ENCODE measurements at places on chromosomes 5 and 9.

- DNase-seq, result no peak
Measured at GRCh38 chr9:1154739-1155138, 104.6 kb downstream of the DMRT2 start.

DNA sequence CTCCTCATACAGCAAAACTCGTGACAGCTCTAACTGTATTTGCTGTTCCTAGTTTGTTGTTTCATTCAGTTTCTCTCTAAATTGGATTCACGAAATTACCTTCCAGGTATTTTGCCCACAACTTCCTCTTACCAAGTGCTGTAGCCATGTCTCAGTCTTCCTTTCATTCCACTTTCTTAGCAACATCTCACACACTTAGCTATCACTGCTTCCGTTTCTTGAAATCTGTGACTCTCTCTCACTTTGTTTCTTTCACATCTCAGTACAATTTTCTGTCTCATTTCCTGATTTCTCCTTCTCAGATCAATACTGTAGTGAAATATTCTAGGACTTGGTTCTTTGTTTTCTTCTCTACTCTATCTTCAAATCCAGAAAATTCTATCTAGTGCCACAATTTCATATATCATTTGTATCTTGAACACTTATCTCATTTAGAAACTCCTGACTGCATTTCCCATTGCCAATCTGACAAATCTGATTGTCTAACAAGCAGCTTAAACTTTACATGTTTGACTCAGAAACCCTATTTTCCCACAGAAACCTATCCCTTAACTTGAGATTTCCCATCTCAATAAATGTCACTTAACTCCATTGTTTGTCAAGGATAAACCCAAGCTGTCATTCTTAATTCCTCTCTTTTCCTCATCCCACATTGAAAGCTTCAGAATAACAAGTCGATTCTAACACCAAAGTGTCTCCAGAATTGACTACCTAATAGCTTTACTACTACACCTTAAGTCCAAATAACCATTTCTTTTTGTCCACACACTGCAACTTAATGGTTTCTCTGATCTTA lies 303.1 kb downstream of the CDH12 start:
- DNase-seq, result no peak

DNA sequence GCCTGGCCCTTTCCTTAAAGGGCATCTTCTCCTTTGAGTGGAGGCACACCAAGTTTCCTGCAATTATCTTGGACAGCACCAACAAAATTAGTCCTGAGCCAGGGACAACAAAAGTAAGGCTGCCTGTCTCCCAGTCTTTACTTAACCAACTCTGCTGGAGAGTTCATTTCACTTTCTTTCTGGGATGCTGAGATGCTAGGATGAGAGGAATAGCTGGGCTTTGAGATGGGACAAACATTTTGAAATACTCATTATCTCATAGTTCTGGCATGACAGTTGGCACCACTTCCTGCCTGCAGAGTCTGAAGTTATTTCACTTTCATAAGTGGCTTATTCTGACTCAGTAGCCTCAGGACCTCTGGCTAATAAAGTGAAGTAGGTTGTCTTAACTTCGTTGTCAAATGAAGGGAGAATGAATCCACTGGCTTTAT lies 157.0 kb downstream of the C9orf152 start:
- peak; percentile 5 for DNase-seq

- DNase-seq, result no peak
Measured at GRCh38 chr5:94893412-94894135, 275.1 kb downstream of the SLF1 start.

DNA sequence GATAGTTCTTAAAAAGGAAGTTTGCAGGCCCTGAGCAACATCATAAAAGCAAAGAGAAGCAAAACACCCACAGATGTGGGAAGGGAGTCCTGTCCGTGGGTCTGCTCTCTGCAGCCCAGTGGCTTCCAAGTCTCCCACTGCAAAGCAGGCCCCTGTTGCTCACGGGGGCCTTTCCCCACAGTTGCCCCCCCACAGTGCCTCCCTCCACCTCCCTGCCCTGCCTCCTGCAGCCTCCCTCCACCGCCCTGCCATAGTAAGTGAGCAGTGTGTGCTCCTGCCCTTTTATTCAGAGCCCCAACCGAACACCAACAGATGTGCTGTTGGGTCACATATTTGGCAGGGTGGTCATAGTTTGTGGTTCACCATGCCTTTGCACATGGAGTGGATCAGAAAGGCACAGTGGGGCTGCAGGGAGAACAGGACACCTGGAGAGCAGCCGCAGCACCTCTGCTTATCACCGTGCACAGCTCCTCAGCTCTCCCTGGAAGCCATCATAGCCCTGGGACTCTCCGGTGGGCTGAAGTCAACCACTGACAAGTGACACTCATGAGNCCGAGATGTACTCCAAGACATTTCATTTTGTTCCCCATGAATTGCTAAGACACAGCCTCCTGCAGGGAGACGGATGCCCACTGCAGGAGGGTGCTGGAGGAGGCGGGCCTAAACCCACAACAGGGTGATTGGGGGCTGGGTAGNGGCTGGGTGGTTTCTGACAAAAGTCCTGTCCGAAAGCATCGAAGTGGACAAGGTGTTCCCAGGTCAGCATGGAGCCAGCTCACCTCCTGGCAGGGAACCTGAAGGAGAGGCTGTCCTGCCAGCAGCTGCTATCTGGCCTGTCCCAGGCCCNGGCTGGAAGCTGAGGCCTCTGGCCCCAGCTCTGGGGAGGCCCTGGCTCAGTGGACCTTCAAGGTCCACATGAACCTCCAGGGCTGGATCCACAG lies 278.9 kb downstream of the GADD45G start:
- DNase-seq, result no peak

DNA sequence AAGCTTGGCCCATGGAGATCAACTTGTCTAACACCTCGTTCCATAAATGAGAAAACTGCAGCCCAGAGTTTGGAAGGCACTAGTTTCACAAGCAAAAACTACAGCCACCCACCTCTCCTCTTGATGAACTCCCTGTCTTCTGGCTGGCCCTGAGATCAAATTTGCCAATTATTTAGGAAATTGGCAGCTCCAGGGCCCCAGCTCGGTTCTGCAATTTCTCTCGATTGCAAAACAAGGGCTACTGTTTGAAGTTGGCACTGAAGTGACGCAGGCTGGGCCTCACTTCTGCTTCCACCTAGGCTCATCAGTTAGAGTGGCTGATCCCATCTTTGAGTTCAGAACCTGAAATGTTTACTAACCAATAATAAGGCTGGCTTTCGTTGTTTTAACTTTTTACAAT lies 3.7 kb upstream of the GPX3 start:
- DNase-seq, result no peak

DNA sequence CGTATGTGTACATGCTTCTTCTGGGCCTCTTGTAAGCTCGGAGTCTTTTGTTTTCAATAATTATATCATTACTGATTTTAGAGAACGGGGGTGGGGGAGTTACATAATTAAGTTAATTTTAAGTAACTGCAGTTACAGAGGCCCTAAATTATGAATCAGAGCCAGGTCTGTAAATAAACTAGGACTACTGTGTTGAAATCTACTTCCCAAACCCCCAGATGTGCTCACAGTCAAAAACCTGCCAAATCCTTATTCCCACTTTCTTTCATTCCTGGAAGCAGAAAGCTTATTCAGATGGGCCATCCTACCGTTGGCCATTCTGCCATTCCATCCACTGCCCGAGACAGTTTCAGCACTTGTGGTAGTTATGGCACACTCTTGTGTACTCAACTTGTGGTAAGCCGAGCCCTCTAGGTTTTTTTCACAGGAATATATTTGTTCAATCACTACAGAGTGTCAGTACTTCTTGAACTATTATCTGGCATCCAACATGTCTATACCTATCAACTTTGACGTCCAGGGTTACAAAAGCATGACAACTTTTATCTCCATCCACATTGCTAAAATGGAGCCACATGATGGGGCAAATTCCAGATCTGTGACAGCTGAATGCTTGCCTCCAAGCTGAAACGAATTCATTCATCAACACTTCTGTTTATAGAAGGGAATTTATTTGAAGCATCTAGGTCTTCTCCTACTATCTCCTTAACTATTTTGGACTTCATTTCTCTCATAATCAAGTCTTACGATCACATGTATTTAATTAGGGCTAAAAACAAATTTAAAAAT lies 37.8 kb downstream of the GLRX start:
- no peak for DNase-seq

GRCh38 chr9:133944746-133945135 lies 47.4 kb downstream of the VAV2 start:
- no peak for DNase-seq

DNA sequence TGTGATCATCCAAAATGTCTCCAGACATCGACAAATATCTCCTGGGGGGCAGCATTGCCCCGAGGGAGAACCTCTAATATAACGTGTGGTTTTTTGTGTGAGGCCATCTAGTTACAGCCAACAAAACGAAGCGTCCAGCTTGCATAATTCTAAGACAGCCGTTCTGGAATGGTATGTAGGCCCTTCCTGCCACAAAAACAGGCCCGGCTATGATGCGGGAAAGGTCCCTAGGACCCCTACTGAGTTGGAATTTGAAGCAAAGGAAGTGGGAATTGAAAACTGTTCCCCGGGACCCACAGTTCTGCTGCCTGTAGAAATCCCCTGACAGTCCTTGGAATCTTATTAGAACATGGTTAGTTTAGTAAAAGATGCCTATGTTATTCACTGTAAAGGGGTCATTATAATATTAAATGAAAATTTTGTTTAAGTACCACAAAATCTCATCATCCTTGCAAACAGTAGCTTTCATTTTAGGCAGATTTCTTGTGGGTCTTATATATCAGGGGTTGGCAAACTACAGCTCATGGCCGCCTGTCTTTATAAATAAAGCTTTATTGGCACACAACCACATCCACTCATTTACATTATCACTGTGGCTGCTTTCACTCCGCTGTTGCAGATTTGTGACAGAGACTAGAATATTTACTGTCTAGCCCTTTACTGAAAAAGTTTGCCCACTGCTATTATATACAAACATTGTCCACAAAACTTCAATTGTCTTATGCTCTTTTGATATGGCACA lies 70.7 kb downstream of the MSX2 start:
- no peak for DNase-seq

DNA sequence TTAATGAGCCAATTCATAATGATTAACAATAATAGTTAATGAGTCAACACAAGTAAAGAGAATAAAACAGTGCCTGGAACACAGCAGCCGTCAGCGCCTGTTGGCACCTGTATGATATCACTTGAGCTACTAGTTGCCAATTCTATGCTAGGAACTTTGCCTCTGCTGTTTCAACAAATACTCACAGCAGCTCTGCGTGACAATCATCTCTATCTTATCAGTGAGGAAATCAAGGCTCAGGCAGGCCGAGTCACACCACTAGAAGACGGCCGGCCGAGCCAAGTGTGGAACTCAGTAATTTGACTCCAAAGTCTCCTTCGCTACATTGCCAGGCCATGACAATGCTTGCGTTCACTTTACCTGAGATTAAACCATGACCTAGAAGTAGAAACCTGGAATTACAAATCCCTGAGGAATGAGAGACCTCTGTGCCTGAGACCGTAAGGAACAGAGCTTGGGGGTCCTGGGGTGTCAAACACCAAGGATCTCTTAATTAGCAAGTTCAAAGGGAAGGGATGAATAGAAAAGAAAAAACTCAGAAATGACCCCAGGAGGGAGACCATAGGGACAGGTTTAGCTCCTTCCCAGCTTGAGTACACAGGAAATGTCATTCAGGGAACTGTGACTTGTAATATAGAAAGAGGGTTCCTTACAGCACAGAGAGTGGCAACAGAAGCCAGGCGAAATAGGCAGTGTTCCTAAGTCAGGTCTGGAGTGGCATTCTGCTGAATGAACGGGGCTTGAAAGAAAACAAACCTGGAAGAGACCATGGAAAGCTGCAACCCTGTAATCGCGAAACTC lies 109.1 kb downstream of the SUSD1 start:
- no peak for DNase-seq

GRCh38 chr9:71541436-71541835 lies 226.9 kb downstream of the CEMIP2 start:
- no peak for DNase-seq

- DNase-seq, result no peak
Measured at GRCh38 chr5:154487541-154487940, 9.5 kb upstream of the HAND1 start.

DNA sequence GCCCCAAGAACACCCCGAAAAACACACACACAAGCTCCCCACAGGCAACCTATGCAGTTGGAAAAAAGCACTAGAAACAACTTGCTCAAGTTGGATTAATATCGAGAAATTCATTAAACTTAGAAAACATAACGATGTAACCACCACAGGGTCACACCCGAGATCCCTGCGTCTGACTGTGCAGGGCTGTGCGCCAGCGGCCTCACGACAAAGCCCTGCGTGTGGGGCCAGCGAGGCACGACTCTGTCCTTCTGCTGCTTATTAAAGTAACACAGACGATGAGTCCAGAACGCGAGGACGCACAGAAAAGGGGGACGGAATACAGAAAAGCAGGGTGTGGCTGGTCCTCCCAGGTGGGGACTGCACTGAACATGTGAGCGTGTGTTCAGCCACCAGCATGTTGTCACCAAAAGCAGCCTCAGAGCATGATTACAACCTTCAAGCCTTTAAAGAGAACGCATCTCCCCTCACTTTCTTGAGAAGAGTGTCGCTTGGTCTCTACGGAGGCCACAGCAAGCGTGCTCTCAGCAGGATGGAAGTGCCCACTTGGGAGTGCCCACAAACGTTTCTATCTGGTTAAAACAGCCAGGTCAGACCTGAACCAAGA lies 14.4 kb downstream of the SLC12A7 start:
- no peak for DNase-seq

DNA sequence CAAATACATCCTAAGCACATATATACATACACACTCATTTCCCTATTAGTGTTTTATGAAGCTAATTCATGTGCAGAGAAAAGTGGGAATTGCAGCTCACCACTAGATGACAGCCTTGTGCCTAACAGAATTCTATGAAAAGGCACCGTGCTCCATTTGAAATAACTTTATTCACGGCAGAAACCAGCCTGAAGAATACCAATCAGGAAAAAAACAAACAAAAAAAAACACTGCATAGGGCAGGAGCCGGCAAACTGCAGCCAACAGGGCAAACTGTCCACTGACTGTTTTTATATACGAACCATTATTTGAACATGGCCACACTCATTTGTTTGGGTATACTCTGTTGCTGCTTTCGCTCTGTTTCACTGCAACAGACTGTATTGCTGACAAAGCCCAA lies 33.6 kb downstream of the ERMP1 start:
- peak; percentile 4 for DNase-seq

DNA sequence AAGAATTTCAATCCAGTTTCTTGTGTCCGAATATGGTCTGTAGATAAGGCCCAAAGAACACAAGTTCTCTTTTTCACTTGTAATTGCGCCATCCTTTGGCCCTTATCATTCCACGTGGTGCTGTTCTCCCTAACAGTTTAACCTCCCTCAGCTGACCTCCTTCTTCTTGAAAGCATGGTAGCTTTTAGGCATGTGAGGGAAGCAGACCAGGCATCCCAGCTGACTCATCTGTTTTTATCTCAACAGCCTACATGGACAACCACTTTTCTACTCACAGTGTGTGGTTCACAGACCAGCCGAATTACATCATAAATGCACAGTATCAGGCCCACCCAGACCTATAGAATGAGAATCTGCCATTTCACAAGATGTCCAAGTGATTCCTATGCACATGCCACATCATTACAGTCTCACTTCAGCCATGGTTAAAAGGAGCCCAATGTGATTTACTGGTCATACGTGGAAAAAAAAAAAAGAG lies 26.9 kb upstream of the PLIN2 start:
- DNase-seq, result no peak
